ENCODE measurements at places on chromosomes 1 and 21.

GRCh38 chr1:236120721-236121153 is 21.6 kb upstream of the GPR137B start:
- H3K4me3 ChIP-seq = no peak overlapping the region
- no peak overlapping the region for H3K27ac ChIP-seq
- no peaks in the 10 kb centered on the region for H3K27me3 ChIP-seq
- no peaks in the 10 kb centered on the region for H3K36me3 ChIP-seq
- no peak for DNase-seq

- no peak overlapping the region for H3K27ac ChIP-seq
- peak; percentile 50 for DNase-seq
- no peaks in the 10 kb centered on the region for H3K27me3 ChIP-seq
- H3K36me3 ChIP-seq = no peaks in the 10 kb centered on the region
These were observed 44.0 kb downstream of the TRIM62 start for GRCh38 chr1:33137800-33138199.

DNA sequence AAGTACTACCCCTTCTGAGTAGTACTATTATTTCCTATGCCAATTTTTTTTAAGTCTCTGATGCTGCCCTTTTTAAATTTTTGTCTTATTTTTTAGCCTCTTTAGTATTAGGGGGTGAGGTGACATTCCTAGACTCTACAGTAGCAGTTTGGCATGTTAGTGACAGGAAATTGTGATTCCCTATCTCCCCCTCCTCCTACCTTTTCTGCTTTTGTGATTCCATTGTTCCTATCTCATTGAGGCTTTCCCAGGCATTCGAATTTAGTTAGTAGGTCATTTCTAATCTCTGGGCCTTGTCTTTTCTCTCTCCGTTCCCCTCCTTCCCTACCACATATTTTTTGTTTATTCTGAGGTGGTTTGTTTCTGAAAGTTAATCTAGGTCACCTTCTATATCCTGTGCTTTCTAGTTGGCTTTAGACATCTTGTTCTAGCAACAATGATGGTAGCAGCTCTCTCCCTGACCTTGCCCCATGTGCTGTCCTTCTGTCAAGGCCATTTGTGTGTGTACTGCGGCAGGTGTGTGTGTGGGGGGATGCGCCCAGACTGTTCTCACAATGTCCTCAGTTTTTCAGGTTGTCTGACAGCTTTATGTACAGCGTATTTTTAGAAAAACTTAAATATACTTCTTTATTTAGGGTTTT is 21.5 kb downstream of the SEMA6C start:
- H3K4me1 ChIP-seq = no peaks in the 10 kb centered on the region
- H3K36me3 ChIP-seq = no peaks in the 10 kb centered on the region
- H3K27me3 ChIP-seq = no peaks in the 10 kb centered on the region
- no peak overlapping the region for H3K4me3 ChIP-seq
- DNase-seq = no peak

DNA sequence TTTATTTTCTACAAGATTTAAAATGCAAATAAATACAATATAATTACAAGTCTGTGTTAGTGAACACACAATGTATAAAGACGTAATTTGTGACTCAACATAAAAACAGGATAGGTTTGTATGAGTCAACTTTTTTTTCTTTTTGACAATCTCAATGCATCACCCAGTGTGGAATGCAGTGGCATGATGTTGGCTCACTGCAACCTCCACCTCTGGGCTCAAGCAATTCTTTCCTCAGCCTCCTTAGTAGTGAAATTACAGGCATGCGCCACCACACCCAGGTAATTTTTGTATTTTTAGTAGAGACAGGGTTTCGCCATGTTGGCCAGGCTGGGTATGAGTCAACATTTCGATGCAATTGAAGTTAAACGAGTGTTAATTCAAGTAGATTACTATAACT is 5.9 kb upstream of the SPRR2E start:
- no peak overlapping the region for H3K27ac ChIP-seq
- no peaks in the 10 kb centered on the region for H3K27me3 ChIP-seq
- no peaks in the 10 kb centered on the region for H3K36me3 ChIP-seq
- no peak overlapping the region for H3K4me3 ChIP-seq

GRCh38 chr1:30698401-30698981 is 24.9 kb downstream of the MATN1 start:
- H3K36me3 ChIP-seq = no peaks in the 10 kb centered on the region
- DNase-seq = peak; percentile 41
- no peaks in the 10 kb centered on the region for H3K4me1 ChIP-seq
- no peaks in the 10 kb centered on the region for H3K27me3 ChIP-seq
- no peak overlapping the region for H3K4me3 ChIP-seq

All from Peyer's patch (tissue), 4 donors.